ENCODE measurements at places on chromosomes 11 and 22.

DNA sequence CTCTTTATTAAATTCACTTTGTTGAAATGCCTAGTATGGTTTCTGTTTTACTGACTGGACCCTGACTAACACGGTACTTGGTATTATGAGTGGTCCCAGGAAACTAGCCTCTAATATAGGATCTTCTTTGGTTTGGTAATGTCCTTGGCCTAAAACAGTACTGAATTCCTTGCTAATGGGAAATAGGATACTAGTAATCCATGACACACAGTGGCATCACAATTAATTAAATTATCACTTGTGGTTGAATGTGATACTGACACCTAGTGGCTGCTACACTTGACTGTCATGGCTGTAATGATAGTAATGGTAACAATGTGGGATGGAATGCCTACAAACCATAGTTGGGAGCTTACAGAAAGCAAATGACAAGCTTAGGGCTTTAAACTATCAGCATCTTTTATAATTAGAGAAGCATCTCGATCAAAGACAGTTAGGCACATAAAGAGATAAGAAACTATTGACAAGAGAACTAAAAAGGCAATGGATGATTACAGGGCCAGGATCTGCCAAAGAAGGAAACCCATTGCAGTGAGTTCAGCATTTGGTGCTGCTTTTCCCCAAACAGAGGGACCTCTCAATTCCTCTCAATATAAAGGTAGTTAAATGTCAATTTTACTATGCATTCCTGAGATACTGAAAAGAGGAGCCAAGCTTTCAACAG lies 8.6 kb downstream of the DNHD1 start:
- no peak for DNase-seq

DNA sequence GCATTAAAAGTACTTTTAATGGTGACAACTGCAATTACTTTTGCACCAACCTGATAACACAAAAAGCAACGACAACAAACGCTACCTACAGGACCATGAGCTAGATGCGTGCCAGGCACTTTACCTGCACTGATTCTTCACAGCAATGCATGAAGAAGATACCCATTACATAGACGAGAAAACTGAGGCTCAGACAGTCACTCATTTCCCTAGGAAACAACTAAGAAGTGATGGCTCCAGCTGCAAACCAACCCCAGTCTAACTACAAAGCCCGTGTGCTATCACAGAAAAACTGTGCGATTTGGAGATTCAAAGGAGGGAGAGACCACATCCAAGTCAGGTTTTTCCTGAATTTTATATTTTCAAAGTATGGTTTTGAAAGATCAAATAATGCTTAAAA lies 80.1 kb upstream of the TP53I11 start:
- no peak for DNase-seq

- DNase-seq, result no peak
Measured at GRCh38 chr22:46417769-46418168, 82.3 kb downstream of the TRMU start.

DNA sequence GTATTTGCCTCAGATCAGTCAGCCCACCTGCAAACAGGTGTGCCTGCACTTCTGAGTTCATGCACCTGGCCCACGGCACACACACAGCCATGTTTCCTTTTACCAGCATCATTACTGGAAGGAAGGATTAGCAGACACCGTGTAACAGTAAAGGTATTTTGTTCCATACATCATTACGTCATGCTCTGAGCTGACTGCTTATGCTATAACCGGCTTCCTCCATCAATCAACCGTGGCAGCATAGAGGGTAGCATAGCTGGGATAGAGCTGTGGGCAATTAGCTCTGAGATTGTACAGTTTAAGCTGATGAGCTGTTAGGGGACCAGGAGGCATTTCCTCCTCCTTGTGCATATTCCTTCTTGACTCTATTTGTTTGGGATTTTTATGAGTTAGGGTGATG lies 102.4 kb downstream of the ME3 start:
- DNase-seq, result no peak

DNA sequence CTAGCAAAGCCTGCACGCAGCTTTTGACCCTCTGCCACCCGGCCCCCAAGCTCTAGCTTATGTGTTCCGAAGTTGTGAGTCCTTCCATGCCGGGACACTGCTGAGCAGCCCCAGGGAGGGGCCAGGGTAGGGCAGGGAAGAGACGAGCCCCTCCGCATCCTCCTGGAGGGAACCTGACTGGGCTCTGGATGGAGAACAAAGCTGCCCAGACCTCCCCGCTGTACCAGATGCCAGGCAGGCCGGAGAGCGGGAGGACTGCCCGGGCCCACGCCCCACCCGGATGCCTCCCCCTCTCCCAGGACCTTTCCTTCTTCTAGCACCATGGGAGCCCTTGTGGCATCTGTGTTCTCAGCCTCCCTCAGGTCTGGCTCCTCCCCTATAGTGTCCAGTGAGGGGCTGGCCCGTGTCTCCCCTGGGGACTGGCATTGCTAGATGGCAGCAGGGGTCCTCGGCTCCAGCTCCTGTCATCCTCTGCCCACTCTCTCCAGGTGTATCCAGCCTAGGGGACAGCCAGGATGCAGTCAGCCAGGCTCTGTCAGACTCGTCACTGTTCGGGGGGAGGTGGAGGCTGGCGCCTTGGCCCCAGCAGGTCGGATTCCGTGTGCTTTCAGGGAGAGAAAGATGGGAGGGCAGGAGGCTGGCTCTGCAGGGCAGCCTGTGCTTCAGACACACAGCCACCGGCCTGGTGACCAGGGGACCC lies 46.1 kb downstream of the ALX4 start:
- DNase-seq, result no peak

DNA sequence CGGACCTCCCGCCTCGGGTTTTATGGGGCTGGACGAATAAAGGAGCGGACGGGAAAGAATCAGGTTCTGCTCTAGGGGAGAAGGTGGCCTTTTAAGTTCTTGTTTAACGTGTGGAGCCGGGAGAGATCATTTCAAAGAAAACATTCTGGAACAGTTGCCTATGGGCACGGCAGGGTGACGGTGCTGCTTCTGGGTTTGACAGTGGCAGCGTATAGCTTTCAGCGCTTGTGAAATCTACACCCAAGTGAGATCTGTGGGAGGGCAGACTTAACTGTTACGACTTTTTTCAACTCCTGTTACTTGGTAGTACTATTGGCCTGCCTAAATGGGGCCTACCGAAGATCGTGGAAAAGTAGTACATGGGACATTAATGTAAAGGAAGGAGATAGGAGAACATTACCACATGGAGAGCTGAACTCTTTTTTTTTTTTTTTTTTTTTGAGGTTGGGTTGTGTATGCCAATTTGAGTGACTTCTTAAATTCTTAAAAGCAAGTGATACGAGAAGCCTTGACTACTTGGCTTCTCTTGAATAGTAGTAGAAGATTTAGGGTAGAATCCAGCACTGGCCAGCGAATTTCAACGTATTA lies 743 bp downstream of the USP47 start:
- no peak for DNase-seq

DNA sequence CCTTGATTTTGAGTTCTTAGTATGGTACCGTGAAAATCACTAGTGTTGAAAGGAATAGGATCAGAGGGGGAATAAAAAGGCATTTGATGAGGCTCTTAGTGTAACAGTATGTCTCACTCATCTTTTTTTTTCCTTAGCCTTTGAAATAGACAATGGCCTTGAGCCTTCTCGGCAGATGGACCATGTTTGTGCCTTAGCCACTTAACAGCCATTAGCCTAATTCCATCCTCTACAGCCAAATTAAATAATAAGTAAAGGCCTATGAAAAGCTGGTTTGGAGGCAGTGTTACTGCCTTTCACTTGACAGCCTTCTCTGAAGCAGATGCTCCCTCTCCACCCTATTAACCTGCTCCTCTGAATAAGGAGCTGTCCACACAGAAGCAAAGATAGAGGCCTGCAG lies 580.7 kb downstream of the NTM start:
- DNase-seq, result no peak

- DNase-seq, result no peak
Measured at GRCh38 chr22:25057013-25057881, 104.7 kb downstream of the KIAA1671 start.

DNA sequence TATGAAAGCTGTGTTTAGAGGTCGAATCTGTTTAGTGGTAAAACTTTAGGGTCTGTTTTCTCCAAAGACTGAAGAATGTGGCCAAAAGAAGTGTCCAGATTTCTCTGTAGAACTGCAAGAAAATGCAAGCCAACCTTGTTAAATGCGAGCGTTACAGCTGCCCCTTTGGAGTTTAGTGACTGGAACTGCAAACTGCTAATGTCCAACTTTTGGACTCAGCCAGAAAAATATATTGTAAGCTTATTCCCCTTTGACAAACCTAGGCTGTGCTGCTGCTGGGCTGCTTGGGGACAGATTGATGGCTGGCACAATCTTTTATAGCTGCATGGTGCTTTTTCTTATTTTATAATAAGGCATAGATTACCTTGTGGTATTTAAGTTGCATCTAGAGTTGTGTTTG lies 3.9 kb downstream of the TEAD1 start:
- DNase-seq, result no peak

- no peak for DNase-seq
Measured at GRCh38 chr11:80649186-80649585, 1208.4 kb upstream of the TENM4 start.

GRCh38 chr11:64334764-64335735 lies 5.0 kb upstream of the CCDC88B start:
- peak; percentile 87 for DNase-seq

- peak; percentile 60 for DNase-seq
Measured at GRCh38 chr11:96062134-96062533, 138.2 kb upstream of the MTMR2 start.
